ENCODE measurements at places on chromosomes 11 and 22. TPM values are rescaled to one million over a fixed set of nuclear protein-coding genes. Genes with fewer than 3 reads are reported as not detected.

- peak; percentile 26 for DNase-seq
Measured at GRCh38 chr22:38454353-38455075, 485 bp downstream of the KCNJ4 start.

DNA sequence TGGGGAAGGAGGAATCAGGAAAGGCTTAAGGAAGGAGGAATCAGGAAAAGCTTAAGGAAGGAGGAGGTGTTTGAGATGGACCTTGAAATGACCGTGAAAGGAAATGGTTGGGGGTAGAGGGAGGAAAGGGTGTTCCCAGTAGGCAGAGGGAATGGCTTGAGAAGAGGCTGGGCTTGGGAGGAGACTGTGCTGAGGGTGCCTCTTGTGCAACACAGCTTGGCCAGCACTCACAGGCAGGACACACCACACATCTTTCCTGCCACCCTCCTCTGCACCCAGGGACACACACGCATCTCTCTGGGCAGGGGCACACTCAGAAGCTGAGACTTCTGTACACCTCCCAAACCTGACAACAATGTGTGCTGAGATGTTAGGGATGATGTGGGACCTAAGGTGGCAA, 151.4 kb downstream of the FBXO7 start:
- no peak for DNase-seq

- no peak for DNase-seq
Measured at GRCh38 chr11:115576606-115577380, 72.6 kb upstream of the CADM1 start.

- DNase-seq: no peak
Measured at GRCh38 chr11:97956904-97957303, 1063.8 kb upstream of the CNTN5 start.

GRCh38 chr11:134658481-134659225, 246.6 kb upstream of the B3GAT1 start:
- no peak for DNase-seq

- no peak for DNase-seq
Measured at GRCh38 chr11:65206441-65206841, 24.7 kb downstream of the CAPN1 start.

DNA sequence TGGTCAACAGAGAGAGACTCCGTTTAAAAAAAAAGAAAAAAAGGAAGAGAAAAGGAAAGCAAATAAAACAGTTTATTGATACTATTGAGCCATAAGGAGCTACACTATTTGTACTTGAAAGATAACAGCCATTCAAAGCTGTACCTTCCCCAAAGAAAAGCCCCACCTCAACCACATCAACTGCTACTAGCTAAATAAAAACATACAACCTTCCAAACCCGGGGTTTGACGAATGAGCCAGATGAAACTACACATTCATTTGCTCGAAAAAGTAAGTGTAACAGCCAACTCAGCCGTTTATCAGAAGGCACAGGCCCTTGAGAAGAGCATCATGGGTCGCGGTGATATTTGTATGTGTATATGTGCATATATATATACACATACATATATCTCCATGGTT, 78.4 kb downstream of the SIK3 start:
- no peak for DNase-seq

DNA sequence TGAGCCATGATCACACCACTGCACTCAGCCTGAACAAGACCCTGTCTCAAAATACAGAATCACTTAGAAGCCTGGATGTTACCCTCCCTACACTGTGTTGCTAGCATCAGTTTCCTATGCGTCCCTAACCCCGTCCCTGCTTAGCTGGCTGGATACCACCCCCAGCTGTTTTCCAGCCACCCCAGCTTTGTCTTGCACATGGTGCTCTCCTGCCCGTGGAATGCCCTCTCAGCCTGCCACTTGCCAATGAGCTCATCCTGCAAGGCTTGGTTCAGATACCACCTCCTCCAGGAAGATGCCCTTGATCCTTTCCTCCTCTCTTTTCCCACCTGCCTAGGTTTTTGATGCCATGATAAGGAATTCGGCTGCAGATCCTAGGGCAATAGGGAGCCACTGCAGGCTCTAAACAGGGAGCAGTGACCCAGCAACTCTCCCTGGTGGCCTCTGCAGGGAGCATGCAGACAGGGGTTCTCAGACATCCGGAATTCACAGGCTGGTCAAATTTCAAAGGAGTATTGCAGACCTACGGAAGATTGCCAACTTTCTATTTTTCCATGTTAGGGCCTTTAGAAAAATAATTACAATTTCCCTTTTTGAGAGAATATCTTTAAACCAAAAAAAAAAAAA, 52.7 kb upstream of the WNT7B start:
- no peak for DNase-seq

DNA sequence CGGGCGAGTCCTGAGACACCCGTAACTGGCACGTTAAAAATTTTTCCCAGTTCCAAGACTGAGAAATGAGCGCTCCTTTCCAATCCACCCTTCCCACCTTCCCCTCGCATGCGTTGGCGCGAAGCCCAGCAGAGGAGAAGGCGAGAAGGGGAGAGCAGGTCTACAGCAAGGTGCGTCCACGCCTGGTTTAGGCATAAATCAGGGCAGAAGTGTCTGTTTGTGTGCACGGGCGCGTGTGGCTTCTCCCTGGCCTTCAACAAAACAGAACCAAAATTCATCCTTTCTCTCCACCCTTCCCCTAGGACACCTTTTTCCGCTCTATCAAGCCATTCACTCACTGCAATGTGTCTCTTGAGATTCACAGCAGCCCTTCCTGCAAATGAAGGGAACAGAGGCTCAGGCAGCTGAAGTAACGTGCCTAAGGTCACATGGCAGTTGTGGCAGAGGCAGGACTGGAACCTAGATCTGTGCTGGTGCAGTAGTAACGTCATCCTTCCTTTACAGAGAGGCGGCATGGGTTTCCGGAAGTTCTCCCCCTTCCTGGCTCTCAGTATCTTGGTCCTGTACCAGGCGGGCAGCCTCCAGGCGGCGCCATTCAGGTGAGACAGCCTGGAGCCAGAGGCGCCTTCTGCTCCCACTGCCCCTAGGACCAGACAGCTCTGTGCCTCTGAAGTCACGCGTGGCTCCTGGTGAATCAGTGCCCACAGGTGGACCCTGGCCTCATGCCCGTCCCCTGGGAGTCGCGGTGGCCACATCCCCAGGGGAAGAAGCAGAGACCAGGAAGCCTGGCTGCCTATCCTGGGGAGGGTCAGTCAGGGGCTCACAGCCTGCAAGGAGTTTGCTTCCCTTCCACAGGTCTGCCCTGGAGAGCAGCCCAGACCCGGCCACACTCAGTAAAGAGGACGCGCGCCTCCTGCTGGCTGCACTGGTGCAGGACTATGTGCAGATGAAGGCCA, 1.1 kb downstream of the CALCB start:
- peak; percentile 59 for DNase-seq

TRIM49 gene
- not detected for total RNA-seq

- no peak for DNase-seq
Measured at GRCh38 chr22:22233081-22233480, 11.5 kb upstream of the VPREB1 start.

- DNase-seq: no peak
Measured at GRCh38 chr22:31532060-31532459, 35.7 kb downstream of the SFI1 start.

DNA sequence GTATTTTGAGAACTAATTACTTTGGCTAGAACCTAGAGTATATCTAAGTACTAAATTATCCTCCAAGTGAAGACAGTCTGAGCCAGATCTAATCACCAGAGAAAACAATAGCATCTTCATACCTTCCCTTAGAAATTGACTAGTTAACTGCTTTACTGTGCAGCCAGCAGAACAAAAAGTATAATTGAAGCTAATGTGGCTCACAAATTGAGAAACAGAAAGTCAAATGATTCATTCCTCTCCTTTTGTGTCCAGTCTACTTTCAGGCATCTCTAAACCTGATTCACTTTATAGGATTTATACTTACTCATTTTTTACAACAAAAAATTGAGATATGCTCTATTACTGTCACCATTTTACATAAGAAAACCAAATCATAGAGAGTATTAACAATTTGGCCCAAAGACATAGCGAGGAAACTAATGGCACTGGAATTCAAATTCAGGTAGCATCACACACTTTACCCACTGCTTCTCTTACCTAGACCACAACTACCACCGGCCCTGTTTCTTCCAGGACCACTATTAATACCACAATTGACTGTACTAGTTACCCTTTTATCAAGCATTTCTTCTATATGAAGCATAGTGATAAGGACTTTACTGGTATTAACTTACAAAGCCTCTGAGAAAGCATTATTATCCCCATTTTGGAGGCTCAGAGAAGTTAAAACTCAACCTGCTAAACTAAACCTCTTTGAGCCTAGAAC, 1402.6 kb upstream of the TENM4 start:
- DNase-seq: no peak

CCDC81 gene
- total RNA-seq: 0.87 TPM

OR52B2 gene
- not detected for total RNA-seq

DNA sequence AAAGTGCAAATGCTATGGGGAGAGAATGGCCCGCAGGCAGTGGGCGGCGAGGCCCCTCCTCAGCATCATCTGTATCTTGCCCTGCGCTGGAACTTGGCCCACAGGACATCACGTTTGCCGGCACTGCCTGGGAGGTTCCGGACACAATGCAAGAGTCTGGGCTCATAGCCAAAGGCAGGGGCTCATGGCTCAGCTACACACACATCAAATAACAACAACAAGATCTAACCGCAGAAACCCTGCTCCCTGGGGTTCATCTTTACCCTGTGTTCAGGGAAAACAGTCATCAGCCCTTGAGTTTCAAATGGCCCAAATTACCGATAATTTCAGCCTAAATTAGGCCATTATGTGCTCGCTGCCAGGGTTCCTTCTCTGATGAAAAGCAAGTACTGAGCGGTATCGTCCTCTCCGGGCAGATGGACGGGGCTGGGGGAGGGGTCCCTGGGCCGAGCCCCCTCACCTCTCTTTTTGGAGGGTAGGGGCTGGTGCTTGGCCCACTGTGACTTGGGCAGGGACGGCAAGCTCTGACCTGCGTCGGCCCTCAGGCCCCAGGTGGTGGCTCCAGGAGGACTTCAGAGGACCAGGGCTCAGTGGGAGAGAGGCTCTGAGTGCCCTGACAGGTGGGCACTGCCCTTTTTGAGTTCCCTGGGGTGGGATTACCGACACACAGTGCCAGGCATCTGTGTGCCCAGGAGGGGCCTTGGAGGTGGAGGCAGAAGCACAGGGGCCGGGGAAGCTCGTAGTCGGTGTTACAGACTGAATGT, 25.0 kb upstream of the GAL start:
- no peak for DNase-seq

SCO2 gene
- 4.1 TPM for total RNA-seq

- DNase-seq: no peak
Measured at GRCh38 chr22:25437414-25438160, 126.9 kb upstream of the GRK3 start.

DNA sequence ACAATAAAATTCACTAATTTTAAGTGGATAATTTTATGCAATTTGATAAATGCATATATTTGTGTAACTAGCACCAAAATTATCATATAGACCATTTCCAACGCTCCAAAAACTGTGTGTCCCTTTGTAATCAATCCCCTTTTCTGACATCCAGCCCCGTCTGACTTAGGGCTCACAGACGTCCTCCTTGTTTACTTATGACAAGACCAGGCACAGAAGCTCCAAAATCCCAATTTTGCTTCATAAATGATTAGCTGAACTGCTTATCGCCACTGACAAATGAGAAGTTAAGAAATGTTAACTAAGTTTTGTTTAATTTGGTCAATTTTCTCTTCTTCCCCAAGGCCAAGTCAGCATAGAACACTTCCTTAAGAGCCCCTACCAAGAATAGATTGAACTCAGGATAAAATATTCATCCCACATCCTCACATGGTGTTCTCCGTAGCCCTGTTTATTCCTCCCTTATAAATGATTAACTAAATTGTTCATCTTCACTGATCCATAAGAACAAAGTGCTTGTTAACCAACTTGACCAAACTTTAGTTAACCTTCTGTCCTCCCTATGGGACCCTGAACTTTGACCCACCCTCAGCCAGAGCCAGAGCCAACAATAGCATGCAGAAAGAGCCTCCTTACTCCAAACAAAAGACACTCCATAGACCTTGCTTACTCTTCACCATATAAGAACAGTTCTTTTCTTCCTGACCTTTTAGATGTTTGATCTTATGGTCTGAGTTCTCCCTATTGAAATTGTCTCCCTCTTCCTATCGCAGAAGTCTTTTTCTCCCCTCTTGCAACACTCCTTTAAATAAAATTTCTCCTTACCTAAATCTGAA, 30.8 kb upstream of the GLYAT start:
- no peak for DNase-seq

- DNase-seq: no peak
Measured at GRCh38 chr11:84626256-84626655, 1000.9 kb downstream of the DLG2 start.

DNA sequence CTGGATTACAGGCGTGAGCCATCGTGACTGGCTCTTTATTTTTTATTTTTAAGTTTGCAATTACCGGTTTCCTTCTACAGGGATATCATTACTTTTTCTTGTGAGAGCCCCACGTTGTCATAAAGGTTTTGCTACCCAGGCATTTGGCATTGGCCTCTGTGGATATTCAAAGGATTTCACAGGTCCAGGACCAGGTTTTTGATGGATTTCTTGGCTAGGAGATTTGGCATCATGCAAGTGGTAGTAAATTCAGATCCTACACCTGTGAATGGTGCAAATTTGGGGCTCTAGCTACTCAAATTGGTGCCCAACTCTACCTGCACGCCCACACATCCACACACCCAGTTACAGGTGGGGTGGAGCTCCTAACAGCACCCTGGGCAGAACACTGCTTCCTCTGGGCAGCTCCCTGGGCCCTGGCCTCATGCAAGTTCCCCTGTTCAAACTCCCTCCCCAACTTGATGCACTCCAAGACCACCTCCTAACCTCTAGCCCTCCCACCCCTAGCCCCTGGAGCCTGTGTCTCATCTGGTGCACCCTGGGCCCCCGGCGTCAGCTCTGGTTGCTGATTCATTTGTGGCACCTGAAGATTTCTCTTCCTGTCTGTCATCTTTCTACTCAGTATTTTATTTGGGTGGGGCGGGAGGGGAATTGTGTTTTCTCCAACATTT, 9.3 kb upstream of the MRGPRD start:
- DNase-seq: no peak

SOX10 gene
- not detected for total RNA-seq

FLRT1 gene
- total RNA-seq: 0.11 TPM

DNA sequence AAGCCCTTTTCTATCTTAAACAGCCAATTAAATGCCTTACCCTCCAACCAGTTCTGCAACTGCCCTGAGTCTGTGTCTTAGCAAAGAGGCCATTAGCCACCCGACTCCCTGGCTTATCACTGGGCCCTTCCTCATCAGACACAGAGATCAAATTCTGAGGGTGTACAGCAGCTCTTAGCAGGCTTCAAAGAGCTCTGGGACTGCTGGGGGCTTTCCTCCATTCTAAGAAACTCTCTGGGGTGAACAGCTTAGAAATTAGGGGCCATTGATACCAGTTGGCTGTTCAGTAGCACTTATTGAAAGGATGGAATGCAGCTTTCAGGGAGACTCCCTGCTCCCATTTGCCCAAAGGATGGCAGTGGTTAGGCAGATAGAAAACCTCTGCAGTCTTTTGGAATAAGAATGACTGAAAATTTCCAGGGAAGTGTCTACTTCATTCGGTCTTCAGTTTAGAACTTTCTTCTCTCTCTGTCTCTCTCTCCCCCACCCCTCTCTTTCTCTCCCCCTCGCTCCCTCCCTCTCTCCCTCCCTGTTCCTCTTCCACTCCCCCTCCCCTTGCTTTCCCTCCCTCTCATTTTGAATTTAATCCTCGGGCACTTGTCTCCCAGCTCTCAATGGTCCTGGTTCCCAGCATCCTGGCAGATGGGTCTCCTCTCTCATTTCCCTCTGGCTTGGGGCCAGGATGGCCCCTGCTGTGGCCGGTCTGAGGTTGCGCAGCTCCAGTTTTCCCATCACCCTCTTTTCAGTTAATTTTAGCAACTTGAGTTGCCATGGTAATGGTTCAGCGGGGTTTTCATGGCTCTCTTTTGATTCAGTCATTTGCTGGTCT, 76.4 kb downstream of the COMMD9 start:
- DNase-seq: no peak

GRCh38 chr11:95641495-95641894, 148.1 kb downstream of the FAM76B start:
- DNase-seq: no peak

All from OCI-LY7 (cell line).